ENCODE measurements at places on chromosomes 13 and 19.

DNA sequence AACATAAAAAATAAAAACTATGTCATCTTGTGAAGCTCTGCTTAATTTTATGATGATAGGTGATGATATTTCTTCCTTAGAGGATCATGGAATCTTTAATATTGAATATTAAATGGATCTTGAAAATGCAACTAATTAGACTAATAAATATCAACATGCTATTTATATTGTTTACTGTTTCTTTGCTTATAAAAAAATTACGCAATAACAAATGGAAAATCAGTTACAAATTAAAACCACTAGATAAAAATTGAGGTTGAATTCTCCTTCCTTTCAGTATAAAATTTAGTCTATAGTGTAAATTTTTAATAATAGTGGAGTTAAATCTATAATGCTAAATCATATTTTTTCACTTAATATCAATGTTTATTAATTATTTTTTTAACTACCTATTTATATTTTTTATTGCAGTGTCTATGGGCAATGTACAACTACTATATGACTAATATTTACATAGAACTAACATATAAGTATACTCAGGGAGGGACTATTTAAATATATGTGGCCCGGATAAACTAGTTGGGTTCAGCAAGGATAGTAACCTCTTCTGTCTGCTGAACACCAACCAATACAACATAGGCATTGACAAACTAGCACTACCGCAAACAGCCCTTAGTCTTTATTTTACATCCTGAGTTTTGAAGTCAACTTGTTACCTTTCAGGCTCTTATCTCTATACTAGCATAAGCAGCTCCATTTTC is 628.0 kb downstream of the EFNB2 start:
- DNase-seq = no peak

DNA sequence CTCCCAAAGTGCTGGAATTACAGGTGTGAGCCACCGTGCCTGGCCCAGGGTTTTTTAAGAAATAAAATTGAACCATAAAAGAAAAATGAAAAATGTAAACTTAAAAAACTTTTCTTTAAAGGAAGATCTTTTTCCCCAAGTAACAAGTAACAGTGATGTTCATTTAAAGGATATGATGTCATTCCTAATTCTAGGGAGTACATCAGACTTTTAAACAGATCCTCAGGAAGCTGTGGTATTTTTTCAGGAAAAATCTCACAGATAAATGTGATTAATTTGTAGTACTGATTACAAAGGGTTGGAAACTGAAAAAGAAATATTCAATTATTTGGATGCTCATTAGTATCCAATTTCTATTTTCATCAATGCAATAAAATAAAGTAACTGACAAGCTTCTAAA is 14.6 kb upstream of the EEF1AKMT1 start:
- DNase-seq = no peak

GRCh38 chr13:37546087-37546486 is 52.5 kb downstream of the POSTN start:
- no peak for DNase-seq

- DNase-seq = no peak
These were observed 263.1 kb downstream of the ZNF536 start for GRCh38 chr19:30634996-30635975.

DNA sequence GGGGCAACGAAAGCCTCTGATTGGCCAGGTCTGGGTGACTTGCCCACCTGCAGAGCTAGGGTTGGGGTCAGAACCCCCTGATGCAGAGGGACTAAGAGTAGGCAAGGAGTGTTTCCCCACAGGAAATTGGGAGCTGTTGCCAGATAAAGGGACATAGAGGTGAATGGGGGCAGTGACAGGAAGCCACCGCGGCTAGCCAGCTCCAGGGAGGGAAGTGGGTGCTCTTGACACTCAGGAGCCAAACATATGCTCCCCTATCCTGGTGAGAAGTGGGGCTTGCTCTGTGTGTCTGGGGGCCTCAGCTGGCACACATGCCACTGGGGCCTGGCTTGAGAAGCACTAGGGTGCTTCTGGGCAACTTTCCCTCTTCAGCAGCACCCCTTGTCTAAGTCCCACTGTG is 26.0 kb downstream of the WDR88 start:
- peak; percentile 20 for DNase-seq

DNA sequence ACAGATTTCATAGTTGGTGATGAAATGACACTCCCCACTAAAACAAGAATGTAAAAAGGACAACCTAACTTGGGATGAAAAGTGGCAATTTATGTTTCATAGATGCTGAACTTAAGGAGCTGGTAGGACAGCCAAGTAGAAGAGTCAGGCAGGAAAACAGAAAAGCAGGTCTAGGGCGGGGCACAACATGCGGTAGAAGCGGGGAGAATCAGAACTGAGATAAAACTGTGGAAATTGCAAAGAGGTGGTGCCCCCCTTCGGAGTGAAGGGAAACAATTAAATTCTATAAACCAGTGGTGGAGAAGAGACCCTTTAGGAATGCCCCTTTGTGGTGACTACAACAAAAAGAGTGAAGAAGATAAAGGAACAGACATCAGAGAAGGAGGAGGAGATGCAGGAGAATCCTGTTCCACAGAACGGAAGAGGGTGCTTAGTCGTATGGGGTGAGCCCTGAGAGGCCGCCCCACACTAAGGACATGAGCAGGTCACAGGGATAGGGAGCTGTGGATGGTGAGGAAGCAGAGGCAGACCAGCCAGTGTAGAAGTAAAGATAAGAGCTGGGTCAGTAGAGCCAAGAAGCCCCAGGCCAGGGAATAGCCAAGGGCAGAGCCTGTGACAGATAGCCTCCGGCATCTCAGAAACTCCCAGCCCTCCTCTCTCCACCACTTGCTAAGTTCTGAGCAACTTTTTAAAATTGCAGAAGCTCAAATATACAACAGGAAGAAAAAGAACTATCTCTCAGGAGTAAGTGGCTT is 100.3 kb upstream of the DOCK9 start:
- DNase-seq = no peak

DNA sequence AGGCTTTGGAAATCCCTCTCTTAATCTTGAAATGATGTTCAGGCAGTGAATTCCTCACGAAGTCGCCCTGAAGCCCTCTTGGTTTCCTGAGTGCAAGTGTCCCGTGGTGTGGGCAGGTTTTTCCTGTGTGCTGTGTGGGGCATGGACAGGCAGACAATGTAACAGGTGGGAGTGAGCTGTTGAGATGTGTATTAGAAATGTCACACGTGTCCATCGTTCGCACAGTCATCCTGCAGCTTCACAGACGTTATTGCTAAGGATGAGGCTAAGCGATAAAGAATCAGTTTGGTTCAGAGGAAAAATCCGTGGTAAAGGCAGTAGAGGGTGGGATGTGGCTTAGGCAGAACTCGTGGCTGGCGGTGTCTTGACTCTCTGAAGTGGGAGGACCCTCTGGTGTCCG is 51.7 kb downstream of the SMARCA4 start:
- DNase-seq = no peak

DNA sequence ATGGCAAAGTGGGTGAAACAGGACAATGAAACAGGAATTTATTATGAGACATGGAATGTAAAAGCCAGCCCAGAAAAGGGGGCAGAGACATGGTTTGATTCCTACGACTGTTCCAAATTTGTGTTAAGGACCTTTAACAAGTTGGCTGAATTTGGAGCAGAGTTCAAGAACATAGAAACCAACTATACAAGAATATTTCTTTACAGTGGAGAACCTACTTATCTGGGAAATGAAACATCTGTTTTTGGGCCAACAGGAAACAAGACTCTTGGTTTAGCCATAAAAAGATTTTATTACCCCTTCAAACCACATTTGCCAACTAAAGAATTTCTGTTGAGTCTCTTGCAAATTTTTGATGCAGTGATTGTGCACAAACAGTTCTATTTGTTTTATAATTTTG is 8.6 kb downstream of the CLN5 start:
- DNase-seq = no peak

DNA sequence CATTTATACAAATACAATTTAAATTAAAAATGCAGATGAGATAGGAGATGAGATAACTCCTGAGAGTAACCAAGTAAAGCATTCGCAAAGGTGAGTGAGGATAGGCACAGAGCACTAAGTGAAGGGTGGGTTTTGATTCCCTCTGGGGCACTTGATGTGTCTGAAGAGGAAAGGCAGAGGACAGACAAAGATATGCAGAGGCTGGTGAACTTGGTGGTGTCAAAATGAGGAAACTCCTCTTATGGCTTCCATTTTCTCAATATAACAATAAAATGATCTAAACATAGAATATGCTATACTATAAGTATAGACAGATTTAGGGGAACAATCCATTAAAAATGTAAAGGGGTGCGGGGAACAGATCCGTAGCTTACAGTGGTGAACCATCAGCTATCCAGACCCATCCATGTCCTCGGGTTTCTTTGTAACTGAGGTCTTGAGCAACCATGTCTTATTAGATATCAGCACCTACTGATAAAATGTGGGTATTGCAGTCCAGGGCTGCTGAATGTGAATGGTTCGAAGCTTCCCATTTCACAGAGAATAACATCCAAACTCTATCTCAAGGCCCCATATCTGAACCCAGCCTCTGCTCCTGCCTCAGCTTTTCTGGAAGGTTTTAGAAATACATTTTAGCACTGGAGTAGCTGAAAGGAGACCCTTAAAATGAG is 73.9 kb upstream of the SLC10A2 start:
- DNase-seq = peak; percentile 60

GRCh38 chr13:29369060-29369743 is 226.3 kb downstream of the SLC7A1 start:
- peak; percentile 82 for DNase-seq

DNA sequence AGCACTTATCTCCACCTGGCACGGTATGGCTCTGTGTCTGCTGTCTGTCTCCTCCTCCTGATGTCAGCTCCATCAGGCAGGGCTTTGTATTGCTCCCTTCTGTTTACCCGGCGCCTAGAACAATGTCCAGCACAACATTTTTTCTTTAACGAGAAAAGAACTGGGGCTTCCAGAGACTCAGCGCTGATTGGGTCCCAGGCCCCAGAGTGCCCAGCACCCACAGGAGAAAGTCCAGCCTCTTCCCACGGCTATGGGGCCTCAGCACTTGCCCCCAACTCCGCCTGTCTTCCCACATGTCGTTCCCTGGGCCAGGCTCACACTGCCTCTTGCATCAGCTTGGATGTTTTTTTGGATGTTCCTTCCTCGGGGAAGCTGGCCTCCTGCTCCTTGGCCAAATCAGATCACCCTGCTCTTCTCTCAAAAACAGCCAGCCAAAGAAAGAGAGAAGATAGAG is 6.9 kb downstream of the MYPOP start:
- no peak for DNase-seq

GRCh38 chr19:4556597-4557127 is 2.8 kb downstream of the SEMA6B start:
- peak; percentile 94 for DNase-seq

GRCh38 chr19:5030136-5030820 is 61.4 kb downstream of the KDM4B start:
- no peak for DNase-seq

DNA sequence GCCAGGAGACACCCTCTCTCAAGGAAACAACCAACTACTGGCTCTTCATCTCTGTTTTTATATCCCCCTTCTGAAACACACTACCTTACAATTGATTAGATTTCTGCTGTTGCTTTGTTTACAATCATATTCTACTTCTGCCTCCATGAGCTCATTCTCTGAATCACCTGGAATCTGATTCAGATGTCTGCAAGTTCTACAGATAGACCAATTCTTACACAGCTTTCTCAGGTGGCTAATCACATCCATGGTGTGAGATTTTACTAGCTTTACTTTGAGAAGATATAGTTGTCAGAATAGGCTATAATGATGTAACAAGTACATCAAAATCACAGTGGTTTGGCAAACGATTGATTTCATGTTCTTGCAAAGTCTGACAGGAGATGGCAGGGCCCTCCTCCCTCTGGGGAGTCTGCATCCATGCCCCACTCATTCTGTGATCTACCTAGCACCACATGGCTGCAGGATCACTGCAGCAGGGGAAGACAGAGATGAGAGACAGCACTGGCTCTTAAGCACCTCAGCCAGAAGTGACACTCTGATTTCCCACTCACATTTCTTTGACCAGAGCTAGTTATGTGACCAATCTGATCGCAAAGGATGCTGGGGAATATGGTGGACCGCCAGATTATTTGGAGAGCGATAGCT is 243.7 kb downstream of the FOXO1 start:
- no peak for DNase-seq

- peak; percentile 95 for DNase-seq
These were observed 1.3 kb downstream of the HCST start for GRCh38 chr19:35903550-35904179.

GRCh38 chr13:60540276-60540675 is 143.3 kb downstream of the TDRD3 start:
- no peak for DNase-seq

DNA sequence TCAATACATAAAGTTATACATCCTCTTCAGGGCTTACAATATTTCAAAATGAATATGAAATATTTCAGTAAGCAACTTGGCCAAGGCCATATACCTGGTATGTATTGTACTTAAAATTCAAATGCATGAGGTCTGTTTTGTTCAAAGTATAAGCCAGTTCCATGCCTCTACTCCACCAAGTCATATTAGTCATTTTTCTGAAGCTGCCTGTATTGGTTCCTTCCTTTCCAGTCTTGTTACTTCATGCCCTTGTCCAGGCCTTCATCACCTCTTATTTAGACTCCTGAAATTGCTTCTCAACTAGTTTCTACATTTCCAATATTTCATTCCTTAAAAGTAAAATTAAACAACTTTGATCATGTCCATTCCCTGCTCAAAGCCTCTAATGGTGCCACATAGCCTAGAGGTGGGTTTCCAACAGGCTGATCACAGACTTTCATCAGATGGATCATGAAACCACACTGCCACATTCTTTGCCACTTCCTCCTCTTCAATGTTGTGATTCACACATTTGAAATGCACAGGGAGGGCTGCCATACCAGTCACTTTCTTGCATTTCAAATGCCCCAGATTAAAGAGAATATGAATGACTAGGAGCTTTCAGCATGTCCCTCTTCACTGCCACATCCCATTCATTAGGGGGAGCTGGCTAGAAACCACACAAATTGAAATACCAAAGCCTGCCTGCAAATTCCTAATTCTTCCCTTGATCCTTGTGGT is 424.1 kb upstream of the DACH1 start:
- DNase-seq = peak; percentile 3

DNA sequence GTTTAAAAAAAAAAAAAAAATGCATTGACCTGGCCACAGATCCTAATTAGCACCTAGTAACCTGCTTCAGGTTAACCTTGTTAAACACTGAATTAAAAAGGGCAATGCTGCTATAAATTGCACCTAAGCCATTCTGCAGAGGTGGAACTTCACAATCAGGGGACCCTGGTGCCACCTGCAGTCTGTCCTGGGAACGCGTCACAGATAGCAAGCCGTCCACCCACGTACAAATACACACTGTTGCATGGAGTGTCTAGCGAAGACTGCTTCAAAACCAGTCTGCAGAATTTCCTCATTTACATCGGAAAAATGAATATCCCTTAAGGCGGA is 169.3 kb downstream of the COL4A1 start:
- DNase-seq = peak; percentile 71

- DNase-seq = no peak
These were observed 132.6 kb downstream of the EFNB2 start for GRCh38 chr13:106402866-106403265.

DNA sequence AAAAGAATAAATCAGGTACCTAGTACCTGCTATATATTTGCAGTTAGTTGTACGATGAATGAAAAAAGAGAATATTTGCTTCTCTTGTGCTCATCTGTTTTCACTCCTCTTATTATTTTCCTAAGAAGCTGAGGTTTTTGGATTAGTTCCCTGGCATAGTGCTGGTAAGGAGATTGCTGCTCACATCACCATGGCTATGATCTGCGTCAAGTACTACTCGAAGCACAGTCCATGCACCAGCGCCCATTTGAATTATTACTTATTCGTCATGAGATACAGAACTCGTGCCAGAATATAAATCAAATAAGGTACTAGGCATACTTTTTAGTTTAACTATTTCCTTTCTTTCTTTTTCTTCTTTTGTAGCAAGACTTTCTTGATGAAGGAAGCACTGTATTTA is 7.1 kb downstream of the SERTM1 start:
- DNase-seq = no peak

Data from hematopoietic multipotent progenitor cell treated with erythropoietin and hydrocortisone succinate and interleukin-3 and kit ligand, for 6 days (in vitro differentiated cells).